ENCODE measurements at places on chromosomes 7 and 10.
A peak's percentile ranks its signal among the peaks of the same experiment; 100 is the strongest.

- no peak for DNase-seq
These were observed 303.6 kb downstream of the MAGI2 start for GRCh38 chr7:79149831-79150230.

GRCh38 chr10:15084502-15084922, 4.1 kb downstream of the ACBD7 start:
- peak; percentile 17 for DNase-seq

GRCh38 chr7:40765639-40766038, 630.8 kb downstream of the SUGCT start:
- no peak for DNase-seq

DNA sequence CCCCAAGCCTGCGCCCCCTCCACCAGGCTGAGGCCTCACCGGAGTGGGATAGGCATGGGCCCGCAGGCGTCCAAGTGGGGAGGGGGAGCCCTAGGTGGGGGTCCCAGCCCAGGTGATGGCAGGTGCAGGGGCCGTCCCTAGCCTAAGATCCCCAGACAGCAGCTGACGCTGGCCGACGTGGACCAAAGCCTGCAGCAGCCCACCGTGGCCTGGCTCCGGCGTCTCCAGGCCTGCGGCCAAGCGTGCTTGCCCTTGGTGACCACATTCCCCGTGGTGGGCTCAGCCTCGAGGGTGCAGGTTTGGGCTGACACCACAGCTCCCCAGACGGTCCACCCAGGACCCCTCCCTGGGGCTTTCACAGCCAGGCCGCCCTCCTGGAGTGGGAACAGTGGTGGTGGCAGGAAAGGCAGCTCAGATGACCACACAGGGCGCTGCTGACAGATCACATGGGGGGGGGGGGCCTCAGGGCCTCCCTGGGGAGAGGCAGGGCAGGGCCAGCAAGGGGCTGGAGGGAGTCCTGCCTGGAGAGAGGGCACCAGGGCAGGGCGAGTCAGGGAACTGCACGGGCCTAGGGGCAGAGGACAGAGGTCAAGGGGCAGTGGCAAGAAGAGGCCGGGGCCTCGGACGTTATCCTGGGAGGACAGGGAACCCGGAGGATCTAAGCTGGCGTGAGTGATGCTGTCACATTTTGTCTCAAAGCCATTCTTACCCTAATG, 767 bp upstream of the ADAM8 start:
- no peak for DNase-seq

DNA sequence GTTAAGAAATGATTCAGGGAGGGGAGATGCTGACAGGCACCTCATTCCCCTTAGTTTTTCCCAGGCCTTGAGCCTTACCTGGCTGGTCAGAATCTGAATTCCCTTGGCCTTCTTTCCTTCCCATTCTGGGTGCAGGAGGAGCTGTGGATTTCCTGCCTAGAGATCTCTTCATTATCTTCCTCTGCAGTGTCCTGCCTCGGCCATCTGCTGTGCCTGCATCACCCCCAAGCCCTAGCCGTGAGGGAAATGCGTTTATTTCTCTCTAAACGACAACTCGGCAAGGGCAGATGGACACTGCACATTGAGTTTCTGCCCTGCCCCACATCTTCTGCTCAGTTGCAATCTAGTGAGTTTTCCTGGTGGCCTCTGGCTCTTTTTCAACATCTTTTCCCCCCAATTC, 26.7 kb downstream of the ZCWPW1 start:
- DNase-seq = no peak

DNA sequence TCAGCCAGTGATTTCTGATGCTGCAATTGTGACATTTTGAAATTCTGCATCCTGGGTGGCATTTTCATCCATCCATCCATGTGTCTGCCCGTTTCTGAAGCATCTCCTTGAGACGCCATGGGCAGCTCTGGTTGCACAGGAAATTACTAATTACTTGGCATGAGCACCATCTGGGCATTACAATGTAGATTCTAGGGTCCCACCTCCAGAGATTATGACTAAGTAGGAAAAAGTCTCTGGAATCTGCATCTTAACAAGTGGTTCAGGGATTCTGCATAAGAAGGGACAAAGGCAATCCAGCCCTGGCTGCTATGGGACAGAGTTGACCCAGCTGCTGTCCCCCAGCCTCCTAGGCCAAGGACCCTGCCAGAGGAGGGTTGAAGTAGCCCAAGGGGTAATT, 65.3 kb downstream of the CUZD1 start:
- DNase-seq = no peak

DNA sequence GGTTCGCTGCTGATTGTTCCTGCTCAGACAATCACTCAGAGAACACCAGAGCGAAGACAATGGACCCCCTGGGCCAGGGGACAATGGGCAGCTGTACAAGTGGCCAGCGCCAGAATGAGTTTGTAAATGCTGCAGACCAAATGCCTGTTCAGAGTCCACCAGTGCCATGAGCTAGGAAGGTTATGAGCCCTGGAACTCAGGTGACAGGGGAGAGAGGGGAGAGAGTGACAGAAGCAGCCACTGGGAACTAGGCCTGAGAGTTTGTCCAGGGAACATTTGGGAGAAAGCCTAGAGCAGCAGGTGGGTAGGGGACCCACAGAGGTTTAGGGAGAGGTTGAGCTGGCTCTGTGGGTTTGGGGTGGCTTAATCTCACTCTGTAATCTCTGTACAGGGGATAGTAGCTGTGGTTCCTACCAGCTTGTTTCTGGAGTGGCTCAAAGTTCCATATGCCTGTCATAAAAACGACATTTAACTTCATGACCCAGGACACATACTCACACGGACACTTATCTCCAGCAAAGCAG, 60.4 kb downstream of the C10orf105 start:
- no peak for DNase-seq

GRCh38 chr7:100456562-100456961, 7.5 kb downstream of the SPACDR start:
- no peak for DNase-seq

GRCh38 chr7:133983685-133984419, 143.3 kb upstream of the LRGUK start:
- DNase-seq = no peak

- no peak for DNase-seq
These were observed 118.8 kb upstream of the UNC5B start for GRCh38 chr10:71093531-71093930.

DNA sequence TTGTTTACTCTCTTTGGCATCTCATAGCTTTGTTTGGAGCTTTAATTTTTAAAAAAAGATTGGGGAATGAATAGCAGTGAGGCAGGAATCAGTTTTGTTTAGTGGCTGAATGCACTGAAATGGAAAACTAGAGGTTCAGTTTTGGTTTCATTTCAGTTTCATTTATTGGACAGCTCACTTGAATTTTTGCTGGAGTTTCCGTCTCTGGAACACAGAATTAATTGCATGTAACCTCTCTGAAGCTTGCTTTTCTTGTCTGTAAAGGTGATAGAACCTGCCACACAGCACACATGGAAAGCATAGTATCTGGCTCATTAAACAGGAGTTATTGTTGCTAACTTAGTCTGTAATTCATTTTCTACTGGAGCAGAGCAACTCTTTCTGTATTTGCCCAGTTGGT, 7.1 kb downstream of the GRM8 start:
- DNase-seq = no peak

GRCh38 chr7:128119036-128119435, 87.8 kb upstream of the LRRC4 start:
- no peak for DNase-seq

GRCh38 chr7:74134117-74134620, 40.0 kb upstream of the EIF4H start:
- peak; percentile 55 for DNase-seq

DNA sequence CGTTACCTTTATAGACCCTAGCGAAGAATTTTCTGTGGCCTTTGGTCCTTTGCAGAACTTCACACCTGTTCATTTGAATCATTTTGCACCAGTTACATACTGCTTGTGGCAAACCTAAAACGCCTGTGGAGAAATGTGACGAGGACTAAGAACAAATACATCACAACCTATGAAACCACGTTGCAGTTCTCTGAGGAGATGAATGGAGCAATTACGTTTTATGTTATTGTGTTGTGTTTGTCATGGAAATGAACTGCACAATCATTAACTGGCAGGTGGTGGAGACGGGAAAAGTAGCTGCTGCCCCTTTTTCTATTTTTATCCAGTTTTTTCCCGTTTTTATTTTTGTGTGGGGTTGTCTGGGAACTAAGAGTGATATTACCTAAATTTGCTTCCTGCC, 505.5 kb downstream of the SDK1 start:
- DNase-seq = no peak

DNA sequence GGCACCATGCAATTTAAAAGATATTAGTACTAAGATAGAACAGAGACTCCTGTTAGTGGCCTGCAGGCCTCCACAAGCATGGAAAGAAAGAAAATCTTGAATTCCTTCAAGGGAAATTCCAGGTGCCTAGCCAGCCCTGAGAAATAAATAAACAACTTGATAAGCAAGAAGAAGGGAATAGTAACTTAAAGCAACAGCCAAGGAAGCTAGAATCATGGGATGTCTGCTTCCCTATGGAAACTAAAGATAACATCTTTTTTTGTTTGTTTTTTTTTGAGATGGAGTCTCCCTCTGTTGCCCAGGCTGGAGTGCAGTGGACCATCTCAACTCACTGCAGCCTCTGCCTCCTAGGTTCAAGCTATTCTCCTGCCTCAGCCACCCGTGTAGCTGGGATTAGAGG, 128.6 kb downstream of the SKIDA1 start:
- no peak for DNase-seq

- DNase-seq = peak; percentile 74
These were observed at the start of gene ARMC3 for GRCh38 chr10:22927661-22928403. Gene ARMC3 (plus strand): TSS chr10:22928053. CDS start chr10:22931997, 3,944 bp downstream.

DNA sequence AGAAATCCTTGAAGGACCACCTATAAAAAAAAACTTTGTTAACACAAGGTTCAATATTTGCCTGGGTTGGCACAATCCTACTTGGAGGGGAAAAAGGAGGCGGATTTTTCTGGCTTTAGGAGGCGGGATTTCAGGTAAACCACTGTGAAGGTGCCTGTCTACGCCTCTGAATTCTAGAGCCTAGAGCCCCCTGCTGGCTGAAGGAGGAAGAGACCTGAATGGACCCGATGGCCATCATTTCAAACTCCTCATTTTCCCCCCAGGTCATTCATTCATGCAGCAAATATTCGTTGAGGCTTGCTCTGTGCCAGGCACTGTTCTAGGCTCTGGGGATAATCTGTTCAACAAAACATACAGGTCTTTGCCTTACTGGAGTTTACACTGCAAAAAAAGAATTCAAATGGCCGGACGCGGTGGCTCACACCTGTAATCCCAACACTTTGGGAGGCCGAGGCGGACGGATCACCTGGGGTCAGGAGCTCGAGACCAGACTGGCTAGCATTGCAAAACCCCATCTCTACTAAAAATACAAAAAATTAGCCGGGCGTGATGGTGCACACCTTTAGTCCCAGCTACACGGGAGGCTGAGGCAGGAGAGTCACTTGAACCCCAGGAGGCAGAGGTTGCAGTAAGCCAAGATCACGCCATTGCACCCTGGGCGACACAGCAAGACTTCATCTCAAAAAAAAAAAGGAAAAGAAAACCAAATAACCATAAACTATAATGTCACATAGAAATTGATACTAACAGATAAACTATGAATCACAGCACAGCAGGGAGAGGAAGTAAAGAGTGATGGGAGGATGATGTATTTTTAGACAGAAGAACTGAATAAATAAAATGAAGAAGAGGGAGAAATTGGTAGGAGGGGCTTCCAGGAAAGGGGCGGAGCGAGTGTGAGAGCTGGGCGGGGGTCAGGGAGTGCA, 90.1 kb upstream of the NFE2L3 start:
- DNase-seq = peak; percentile 77

DNA sequence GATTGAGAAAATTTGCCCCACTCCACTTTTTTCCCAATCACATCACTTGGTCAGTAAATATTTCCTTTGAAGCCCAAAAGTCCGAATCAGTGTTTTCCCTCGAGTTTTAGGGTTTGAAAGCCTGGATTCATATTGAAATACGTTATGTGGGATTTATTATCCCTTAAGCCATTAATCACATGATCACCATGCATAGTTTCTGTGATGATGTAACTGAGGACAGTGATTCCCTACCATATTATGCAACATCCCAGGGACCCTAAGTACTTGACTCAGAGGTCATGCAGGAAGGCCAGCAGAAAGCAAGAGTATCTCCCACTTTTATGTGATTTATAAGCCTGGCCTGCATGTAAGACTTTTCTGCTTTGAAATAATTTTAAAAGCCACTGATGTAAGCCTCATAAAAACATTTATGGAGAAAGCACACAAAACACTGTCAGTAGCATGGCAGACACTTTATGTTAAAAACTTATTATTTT, 630.6 kb upstream of the ZWINT start:
- no peak for DNase-seq

GRCh38 chr10:67763499-67764011, 67.6 kb upstream of the CTNNA3 start:
- peak; percentile 54 for DNase-seq

GRCh38 chr7:28996836-28997235, 38.7 kb upstream of the TRIL start:
- DNase-seq = no peak

DNA sequence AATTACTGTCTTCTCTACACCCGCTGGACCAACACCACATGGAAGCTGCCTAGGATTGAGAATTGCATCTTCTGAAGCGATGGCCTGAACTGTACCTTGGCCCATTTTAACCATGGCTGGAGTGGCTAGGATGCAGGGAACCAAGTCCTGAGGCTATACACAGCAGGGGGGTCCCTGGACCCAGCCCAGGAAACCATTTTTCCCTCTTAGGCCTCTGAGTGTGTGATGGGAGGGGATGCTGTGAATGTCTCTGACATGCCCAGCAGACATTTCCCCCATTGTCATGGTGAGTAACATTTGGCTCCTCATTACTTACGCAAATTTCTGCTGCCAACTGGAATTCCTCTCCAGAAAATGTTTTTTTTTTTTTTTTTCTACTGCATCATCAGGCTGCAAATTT, 822.7 kb downstream of the PCDH15 start:
- no peak for DNase-seq

DNA sequence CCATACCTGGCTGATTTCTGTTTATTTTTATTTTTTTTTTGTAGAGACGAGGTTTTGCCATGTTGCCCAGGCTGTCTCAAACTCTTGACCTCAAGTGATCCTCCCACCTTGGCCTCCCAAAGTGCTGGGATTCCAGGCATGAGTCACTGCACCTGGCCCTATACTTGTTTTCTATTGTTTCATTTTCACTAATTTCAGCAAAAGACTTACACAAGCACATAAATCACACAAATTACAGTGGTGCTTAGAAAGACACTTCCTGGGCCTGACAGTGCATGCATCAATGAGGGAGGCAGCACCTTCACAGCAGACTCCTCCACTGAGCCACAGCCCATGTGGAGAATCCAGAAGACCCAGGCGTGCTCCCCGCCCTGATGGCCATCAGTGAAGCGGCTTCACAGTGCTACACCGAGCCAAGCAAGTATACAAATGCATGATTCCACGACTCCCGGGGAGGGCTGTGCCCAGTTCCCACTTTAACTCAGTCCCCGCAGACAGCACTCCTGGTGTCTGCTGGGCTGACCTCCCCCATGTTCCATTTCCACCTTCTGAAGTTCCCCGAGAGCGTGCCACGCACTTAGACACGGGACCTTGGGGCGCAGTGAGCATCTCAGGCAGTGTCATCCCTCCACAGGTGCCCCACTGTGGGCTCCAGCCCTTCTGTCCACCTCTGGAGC, 20.6 kb downstream of the PITRM1 start:
- DNase-seq = no peak

DNA sequence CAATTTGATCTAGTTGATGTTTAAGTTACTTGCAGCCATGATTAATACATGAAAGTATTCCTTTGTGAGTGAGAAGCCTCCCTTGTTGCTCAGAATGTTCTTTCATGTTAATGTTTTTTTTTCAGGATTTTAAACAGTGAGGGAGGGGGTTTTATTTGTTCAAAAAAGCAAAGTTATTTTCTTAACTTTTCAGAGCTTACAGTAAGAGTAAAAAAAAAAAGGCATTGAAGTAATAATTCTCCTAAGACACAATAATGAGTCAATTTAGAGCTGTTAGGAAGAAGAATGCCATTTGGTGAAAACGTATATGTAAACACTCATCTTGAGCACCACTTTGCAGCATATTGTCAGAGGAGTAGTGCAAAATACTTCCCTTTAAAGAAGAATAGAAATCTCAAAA, 105.8 kb downstream of the SEMA3A start:
- no peak for DNase-seq
